Esophagus muscularis mucosa (tissue), 4 donors: ENCODE measurements at places on chromosomes 4 and X. TPM values are rescaled to one million over a fixed set of nuclear protein-coding genes. Genes with fewer than 3 reads are reported as not detected.

DNA sequence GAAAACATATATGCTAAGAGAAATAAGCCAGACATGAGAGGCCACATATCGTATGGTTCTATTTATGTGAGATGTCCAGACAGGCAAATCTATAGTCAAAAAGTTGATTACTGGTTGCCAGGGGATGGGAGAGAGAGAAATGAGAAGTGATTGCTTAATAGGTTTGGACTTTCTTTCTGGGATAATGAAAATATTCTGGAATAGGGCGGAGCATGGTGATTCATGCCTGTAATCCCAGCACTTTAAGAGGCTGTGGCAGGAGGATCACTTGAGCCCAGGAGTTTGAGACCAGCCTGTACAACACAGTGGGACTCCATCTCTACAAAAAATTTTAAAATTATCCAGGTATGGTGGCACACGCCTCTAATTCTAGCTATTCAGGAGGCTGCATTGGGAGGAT, 22.4 kb downstream of the RBM47 start:
- H3K27ac ChIP-seq, result no peak overlapping the region
- H3K4me3 ChIP-seq, result no peak overlapping the region
- DNase-seq, result no peak
- H3K4me1 ChIP-seq, result no peaks in the 10 kb centered on the region
- H3K27me3 ChIP-seq, result no peaks in the 10 kb centered on the region
- H3K36me3 ChIP-seq, result no peaks in the 10 kb centered on the region

GRCh38 chrX:102652031-102652688, 877 bp downstream of the GPRASP1 start:
- no peaks in the 10 kb centered on the region for H3K36me3 ChIP-seq
- peak overlapping the region; percentile 69 for H3K4me3 ChIP-seq
- H3K27ac ChIP-seq, result peak overlapping the region; percentile 79
- DNase-seq, result no peak

GRCh38 chr4:67320645-67321044, 224.7 kb downstream of the CENPC start:
- H3K27ac ChIP-seq, result no peak overlapping the region
- H3K36me3 ChIP-seq, result no peaks in the 10 kb centered on the region
- no peaks in the 10 kb centered on the region for H3K27me3 ChIP-seq
- H3K4me1 ChIP-seq, result no peaks in the 10 kb centered on the region
- no peak for DNase-seq

- H3K27ac ChIP-seq, result no peak overlapping the region
- H3K4me1 ChIP-seq, result no peaks in the 10 kb centered on the region
- no peak overlapping the region for H3K4me3 ChIP-seq
- H3K36me3 ChIP-seq, result no peaks in the 10 kb centered on the region
Observed at GRCh38 chr4:91448668-91449330, 855.0 kb upstream of the GRID2 start.

GRCh38 chr4:155249016-155249566, 40.7 kb downstream of the NPY2R start:
- no peaks in the 10 kb centered on the region for H3K36me3 ChIP-seq
- H3K4me1 ChIP-seq, result no peaks in the 10 kb centered on the region
- H3K27ac ChIP-seq, result no peak overlapping the region
- no peaks in the 10 kb centered on the region for H3K27me3 ChIP-seq
- DNase-seq, result no peak

DNA sequence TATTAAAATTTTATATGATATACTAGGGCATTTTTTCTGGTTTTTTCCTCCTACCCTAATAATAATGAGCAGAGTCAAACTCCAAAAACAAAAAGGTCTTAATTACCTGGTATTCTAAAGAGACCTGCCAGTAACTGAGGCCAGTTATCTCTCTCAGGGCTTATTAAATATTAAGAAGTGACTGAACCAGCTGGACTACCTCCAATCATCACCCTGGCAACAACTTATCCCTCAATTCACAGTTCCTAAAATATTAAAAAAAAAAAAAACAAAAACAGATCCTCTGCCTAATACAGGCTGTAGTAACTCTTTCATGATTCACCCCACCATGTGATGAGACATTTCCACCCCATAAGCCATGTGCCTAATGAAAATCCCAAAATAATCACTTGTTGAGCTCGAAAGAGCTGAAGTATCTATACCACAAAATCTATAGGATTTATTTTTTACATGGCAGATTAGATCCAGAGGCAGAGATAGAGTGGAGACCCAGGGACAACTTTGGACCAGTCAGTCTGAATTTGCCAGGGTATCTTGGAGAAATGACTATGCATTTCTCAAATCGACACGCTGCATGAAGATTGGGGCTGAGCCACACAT, 698.0 kb downstream of the FAT4 start:
- H3K4me3 ChIP-seq, result no peak overlapping the region
- H3K4me1 ChIP-seq, result no peaks in the 10 kb centered on the region
- no peaks in the 10 kb centered on the region for H3K27me3 ChIP-seq
- DNase-seq, result no peak

Gene MAGEA12
- not detected for total RNA-seq

Gene ALAS2
- total RNA-seq, result 3.5 TPM

Gene DSPP
- not detected for total RNA-seq
